ENCODE measurements at places on chromosomes 16 and 17.

DNA sequence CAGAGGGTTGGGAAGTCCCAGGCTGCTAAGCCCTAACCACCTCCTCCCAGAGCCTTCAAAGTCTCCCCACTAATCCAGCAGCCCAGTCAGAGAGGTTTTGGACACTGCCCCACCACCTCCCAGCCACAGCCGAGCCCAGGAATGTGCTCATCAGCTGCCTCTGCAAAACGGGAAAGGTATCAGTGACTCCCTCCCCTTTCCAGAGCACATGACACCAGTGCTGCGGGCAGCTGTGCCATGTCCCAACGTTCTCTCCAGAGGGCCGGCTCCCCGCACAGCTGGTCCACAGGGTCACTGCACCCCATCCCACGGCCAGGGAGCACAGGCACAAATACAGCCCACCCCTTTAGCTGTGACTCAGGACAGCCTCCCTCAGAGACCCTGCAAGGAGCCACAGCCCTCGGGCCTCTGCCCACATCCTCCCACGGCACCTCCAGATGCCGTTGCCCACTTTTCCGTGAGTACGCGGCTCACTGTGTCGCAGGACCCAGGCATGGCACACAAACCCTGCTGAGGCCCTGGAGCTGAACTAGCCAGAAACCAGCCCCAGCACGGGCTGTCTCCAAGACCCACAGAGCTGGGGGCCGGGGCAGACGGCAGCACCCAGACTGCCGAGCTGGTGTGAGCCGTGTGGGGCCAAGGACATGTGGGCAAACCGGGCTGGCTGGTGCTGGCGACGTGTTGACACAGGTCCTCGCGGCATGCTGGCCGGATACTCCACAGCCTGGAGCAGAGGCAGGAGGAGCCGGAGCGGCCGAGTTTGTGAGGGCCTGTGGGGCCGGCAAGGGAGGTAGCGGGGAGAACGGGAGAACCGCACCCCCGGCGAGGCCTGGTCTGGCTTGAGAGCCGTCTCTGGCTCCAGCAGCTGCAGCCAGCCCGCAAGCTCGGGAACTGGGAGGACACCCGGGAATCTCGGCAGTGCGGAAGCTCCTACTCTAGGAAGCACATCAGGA lies 6.3 kb upstream of the PPP1R27 start:
- no peak for DNase-seq

DNA sequence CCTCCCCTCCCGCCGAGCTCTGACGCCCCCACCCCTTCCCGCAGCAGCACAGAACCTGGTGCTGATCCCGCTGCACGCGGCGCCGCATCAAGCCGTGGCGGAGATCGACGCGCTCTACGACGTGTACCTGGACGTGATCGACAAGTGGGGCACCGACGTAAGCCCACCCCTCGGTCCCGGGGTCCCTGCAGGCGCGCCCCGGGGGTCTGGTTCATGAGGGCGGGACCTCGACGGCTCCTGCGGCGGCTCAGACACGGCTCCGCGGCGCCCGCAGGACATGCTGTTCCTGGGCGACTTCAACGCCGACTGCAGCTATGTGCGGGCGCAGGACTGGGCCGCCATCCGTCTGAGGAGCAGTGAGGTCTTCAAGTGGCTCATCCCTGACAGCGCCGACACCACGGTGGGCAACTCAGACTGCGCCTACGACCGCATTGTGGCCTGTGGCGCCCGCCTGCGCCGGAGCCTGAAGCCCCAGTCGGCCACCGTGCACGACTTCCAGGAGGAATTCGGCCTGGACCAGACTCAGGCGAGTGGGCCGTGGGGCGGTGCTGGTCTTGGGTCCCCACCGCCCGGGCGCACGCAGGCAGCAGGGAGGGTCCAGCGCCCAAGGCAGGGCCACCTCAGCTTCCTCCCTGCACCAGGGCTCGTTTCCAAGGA lies 1.4 kb downstream of the DNASE1L2 start:
- DNase-seq: no peak

DNA sequence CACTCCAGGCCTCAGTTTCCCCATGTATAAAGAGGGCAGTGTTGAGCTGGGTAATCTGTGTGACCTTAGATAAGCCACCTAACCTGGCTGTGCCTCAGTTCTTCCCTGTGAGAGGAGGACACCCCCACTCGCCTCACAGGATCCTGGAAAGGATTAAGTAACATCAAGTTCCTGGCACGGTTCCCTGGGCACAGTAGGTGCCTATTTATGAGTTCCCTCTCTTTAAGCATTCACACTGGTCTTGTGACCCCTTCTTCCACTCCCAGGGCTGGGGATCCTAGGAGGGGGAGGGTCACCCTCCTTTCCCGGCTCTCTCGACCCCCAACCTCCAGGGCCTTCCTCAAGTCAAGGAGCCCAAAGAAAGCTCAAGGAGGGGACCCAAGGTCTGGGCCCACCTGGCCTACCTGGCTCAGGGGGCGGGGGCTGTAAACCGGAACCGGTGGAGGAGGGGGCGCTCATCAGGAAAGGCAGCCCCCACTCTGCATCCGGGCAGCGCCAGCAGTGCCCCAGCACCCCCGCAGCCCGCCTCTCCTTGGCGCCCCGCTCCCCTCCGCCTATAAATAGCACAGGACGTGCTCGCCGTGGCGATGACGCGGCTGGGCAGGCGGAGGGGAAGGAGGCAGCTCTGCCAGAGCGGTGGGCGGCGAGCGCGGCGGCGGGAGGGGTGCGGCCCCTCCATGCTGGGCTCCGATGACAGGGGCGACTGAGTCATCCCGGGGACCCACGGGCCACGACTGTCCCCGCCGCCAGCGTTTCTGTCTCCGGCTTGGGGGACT lies 9.4 kb downstream of the RPL19 start:
- DNase-seq: no peak

DNA sequence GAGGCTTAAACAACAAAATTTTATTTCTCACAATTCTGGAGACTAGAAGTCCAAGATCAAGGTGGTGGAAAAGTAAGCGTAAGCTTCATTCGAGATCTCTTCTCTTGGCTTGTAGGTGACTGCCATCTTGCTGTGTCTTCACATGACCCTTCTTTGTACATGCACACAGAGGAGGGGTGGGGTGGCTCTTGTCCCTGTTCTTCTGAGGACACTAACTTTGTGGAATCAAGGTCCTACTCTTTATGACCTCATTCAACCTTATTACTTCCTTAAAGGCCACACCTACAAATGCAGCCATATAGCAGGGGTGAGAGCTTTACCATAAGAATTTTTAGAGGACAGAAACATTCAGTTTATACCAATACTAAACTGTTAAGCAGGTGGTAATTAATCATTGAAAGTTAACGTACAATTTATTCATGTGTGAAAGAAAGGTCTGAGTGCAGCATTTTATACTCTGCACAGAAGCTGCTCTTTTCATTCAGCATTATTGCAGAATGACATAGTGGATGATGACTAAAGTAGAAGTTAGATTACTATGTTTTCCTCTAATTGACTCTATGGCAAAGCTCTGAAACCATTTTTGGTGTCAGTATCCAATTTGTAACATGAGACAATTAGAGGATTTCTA lies 139.9 kb upstream of the HLF start:
- no peak for DNase-seq

- DNase-seq: no peak
These were observed 17.0 kb downstream of the ALOX15B start for GRCh38 chr17:8055851-8056231.

DNA sequence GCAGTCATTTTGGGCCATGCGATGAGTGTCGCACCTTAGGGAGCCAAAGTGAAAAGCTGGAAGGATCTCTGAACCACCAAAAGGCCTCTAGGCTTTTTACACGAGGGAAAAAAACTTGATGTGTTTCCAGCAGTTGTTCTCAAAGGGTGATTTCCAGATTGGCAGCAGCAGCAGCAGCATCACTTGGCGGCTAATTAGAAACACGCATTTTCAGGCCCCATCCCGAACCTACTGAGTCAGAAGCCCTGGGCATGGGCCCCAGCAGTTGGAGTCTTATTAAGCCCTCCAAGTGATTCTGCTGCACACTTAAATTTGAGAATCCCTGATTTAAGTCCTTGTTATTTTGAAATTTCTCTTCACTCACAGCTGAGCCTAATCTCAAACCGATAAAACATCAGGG lies 25.3 kb upstream of the PYY start:
- DNase-seq: no peak

Data from NCI-H1436 treated with DMSO at 0.1 percent for 48 hours (cell line).